ENCODE measurements at places on chromosomes 12 and 14. TPM values are rescaled to one million over a fixed set of nuclear protein-coding genes. Genes with fewer than 3 reads are reported as not detected.

DNA sequence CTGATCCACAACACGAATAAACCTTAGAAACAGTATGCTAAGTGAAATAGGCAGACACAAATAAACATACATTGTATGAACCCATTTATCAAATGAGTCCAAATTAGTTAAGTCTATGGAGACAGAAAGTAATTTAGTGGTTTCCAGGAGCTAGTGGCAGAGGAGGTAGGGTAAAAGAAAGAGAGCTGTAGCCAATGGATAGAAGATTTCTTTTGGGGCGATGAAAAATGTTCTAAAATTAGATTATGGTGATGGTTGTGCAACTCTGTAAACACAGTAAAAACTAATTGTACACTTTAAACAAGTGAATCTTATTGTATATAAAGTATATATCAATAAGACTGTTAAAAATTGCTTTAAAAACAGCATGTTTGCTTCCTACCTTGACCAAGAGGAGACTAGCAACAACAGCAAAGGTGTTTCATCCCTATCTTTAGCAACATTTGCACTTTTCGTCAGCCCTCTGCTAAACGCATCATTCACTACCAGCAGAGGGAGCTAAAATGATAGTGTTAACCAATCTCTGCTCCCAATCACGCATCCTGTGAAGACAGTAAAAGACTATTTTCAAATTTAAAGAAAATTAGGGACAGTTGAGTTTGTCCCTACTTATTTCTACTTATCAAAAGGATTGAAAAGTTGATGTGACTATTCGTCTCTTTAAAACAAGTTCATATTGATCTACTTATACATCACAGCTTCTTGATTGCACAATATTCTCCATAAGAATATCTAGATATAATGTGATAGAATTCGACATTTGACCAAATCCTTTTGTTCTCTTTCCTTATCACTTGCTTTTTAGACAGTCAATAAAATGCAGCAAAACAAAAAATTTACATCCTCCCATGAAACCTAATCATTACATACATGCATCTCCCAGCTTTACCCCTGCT, 24.0 kb upstream of the LGR5 start:
- no peak overlapping the region for H3K27ac ChIP-seq
- no peaks in the 10 kb centered on the region for H3K36me3 ChIP-seq
- H3K4me1 ChIP-seq, result no peaks in the 10 kb centered on the region
- H3K4me3 ChIP-seq, result no peak overlapping the region
- H3K27me3 ChIP-seq, result no peaks in the 10 kb centered on the region
- DNase-seq, result no peak

DNA sequence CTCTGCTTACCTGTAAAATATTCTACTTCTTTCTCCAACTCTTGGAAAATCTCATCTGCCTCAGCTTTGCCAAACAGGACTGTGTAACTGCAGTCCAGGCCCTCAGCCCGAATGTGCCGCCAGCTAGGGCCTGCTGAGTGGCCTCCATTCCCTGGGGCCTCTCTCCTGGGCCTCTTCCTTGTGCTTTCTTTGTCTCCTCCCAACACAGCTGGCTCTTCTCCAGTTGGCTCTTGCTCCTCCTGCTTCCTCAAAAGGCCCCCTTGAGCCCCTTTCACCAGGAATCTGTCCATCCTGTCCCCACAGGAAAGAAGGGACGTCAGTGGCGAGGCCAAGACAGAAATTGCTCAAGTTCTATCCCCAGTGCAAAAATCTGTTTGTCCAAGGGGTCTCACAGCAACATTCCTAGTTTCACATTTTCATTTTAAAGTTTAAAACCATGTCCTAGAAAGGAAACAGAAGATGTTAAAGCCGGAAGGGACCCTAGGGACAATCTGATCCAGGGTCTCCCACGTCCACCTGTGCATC, 713 bp downstream of the ALKBH2 start:
- H3K4me3 ChIP-seq, result peak overlapping the region; percentile 72
- peaks cover 18% of the 10 kb centered on the region for H3K4me1 ChIP-seq
- H3K27ac ChIP-seq, result peak overlapping the region; percentile 26
- peaks cover 7% of the 10 kb centered on the region for H3K36me3 ChIP-seq

DNA sequence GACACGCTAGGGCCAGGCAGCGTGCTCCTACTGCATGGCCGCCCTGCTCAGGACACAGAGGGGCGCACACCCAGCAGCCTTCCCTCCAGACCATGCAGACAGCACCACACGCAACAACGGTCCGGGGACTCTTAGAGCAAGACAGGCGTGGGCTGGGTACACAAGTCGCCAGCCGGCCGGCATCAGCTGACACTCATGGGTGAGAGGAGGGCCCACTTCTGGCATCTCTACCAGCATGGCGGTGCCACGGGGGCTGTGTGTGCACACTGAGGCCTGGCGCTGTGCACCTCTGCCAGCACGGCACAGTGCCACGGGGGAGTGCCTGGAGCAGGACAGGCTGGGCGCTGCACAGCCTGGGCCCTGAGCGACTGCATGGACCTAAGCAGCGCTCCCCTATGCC, 6.7 kb upstream of the BTBD6 start:
- DNase-seq, result no peak
- no peaks in the 10 kb centered on the region for H3K36me3 ChIP-seq
- H3K27me3 ChIP-seq, result no peaks in the 10 kb centered on the region
- H3K27ac ChIP-seq, result no peak overlapping the region
- H3K4me1 ChIP-seq, result no peaks in the 10 kb centered on the region

- no peak for DNase-seq
- H3K27ac ChIP-seq, result no peak overlapping the region
- no peaks in the 10 kb centered on the region for H3K36me3 ChIP-seq
- H3K27me3 ChIP-seq, result no peaks in the 10 kb centered on the region
Observed at GRCh38 chr14:68719634-68720384, 73.1 kb downstream of the ZFP36L1 start.

- DNase-seq, result no peak
- no peaks in the 10 kb centered on the region for H3K4me1 ChIP-seq
- H3K27ac ChIP-seq, result no peak overlapping the region
- H3K36me3 ChIP-seq, result no peaks in the 10 kb centered on the region
Observed at GRCh38 chr12:5881666-5882065, 63.4 kb downstream of the ANO2 start.

DNA sequence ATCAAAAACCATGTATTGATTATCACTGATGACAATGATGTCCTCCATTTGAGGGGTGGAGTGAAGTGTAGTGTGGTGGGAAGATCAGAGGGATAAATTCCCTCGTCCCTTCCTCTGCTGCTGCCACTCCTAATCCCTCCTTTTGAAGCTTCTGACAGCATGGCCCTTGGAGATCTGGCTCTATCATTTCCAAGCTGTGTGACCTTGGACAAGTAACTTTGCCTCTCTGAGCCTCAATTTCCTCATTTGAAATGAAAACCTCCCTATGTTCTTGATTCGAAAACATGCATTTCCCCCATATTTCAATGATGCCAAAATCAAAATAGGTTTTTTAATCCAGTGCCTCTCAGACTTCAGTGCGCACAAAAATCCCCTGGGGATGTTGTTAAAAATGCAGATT, 231.6 kb downstream of the RBM19 start:
- DNase-seq, result no peak
- H3K4me1 ChIP-seq, result no peaks in the 10 kb centered on the region

DNA sequence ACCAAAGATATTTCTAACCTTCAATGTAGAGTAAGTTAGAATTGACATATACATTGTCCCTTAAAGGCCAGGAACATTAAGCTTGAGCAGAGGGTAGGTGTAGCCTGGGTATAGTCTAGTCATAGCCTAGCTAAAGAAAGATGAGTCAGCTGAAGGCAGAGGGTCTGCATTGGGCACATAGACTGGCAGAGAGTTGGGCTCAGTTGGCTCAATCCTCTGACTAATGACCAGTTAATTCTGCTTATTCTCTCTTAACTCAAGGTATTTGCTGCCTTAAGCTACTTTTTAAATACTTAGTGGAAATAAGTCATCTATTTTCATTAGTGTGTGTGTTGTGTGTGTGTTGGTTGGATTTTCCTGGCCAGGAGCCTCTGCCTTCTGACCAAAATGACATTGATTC, 467.1 kb downstream of the RAD51B start:
- no peaks in the 10 kb centered on the region for H3K27me3 ChIP-seq
- no peak overlapping the region for H3K27ac ChIP-seq
- H3K4me1 ChIP-seq, result peaks cover 9% of the 10 kb centered on the region
- H3K4me3 ChIP-seq, result no peak overlapping the region

DNA sequence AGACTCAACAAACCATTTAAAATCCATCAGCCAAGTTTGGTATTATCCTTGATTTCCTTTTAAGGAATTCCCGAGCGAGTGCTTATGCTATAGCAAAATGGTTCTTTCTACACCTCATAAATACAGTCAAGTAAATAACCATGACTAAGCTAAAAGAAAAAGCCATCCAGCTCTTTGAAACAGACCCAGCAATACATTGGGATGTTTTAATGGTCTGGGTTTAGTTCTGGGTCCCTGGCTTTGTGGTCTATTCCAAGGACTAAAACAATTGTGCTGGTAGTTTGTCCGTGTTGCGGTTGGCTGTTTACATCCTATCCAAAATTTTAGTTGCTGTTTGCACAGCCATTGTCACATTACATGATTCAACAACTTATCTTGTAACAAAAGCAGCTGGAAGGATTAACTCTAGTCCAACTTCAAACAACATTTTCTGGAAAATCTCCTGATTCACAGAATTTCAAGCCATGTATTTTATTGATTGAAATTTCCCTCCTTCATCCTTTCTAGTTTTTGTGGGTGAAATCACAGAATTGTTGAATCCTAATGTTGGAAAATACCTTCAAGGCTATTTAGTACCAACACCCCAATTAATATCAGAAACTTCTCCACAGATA, 19.6 kb downstream of the KLRB1 start:
- no peak overlapping the region for H3K4me3 ChIP-seq
- no peaks in the 10 kb centered on the region for H3K4me1 ChIP-seq
- no peaks in the 10 kb centered on the region for H3K36me3 ChIP-seq
- H3K27me3 ChIP-seq, result no peaks in the 10 kb centered on the region
- H3K27ac ChIP-seq, result no peak overlapping the region

DNA sequence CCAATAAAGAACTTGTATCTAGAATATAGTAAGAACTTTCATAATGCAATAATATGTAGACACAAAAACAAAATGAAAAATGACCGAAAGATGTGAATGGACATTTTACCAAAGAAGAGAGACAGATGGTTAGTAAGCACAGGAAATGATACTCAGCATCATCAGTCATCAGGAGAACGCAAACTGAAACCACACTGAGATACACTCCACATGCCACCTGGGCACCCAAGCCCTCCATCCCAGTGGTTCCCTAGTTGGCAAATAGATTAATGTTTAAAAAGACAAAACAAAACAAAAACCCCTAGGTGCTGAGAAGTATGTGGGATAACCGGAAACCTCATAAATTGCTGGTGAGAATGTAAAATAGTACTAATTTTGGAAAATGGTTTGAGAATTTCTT, 26.8 kb upstream of the VPS33A start:
- no peak for DNase-seq
- no peaks in the 10 kb centered on the region for H3K27me3 ChIP-seq
- H3K4me1 ChIP-seq, result no peaks in the 10 kb centered on the region
- H3K36me3 ChIP-seq, result no peaks in the 10 kb centered on the region
- no peak overlapping the region for H3K4me3 ChIP-seq

- H3K4me1 ChIP-seq, result no peaks in the 10 kb centered on the region
- no peak overlapping the region for H3K4me3 ChIP-seq
- H3K36me3 ChIP-seq, result no peaks in the 10 kb centered on the region
- DNase-seq, result no peak
Observed at GRCh38 chr12:57803319-57803893, 15.1 kb downstream of the AVIL start.

GRCh38 chr12:45762185-45763110, 32.9 kb downstream of the ARID2 start:
- no peak for DNase-seq
- no peaks in the 10 kb centered on the region for H3K4me1 ChIP-seq
- no peak overlapping the region for H3K4me3 ChIP-seq
- H3K27ac ChIP-seq, result no peak overlapping the region
- no peaks in the 10 kb centered on the region for H3K27me3 ChIP-seq

- DNase-seq, result no peak
- no peak overlapping the region for H3K27ac ChIP-seq
- peaks cover 19% of the 10 kb centered on the region for H3K4me1 ChIP-seq
- H3K27me3 ChIP-seq, result no peaks in the 10 kb centered on the region
- H3K36me3 ChIP-seq, result no peaks in the 10 kb centered on the region
- H3K4me3 ChIP-seq, result no peak overlapping the region
Observed at GRCh38 chr14:22552827-22553076, 36.3 kb downstream of the DAD1 start.

KANSL2 gene
- 21.8 TPM for total RNA-seq

AQP5 gene
- 0.45 TPM for total RNA-seq

SLC25A47 gene
- total RNA-seq, result not detected

ABCC9 gene
- total RNA-seq, result 0.07 TPM
